ENCODE measurements at places on chromosomes 7 and 10.
A peak's percentile ranks its signal among the peaks of the same experiment; 100 is the strongest.

DNA sequence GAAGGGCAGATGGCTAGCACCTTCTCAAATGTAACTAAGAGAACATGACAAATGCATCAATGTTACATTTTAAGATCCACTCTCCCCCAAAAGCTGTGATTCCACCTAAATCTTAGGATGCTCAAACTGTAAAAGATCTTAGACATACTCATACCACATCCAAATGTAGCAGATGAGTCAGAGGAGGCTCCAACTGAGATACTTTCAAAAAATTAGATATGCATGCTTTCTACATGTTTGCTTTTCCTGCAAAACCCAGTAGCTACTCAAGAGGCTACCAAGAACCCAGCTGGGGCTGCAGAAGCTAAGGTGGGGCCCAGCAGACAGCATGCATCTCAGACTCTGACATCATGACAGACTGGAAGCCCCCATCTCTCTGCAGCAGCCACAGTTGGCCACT lies 31.4 kb upstream of the FRMD4A start:
- no peak for DNase-seq

GRCh38 chr7:3650844-3651243 lies 349.8 kb downstream of the SDK1 start:
- DNase-seq, result no peak

GRCh38 chr7:133230591-133231194 lies 22.2 kb upstream of the EXOC4 start:
- DNase-seq, result peak; percentile 62

- DNase-seq, result no peak
These were observed 63.1 kb downstream of the BMPR1A start for GRCh38 chr10:86819567-86819966.

GRCh38 chr7:122651451-122651850 lies 47.5 kb downstream of the RNF133 start:
- no peak for DNase-seq

DNA sequence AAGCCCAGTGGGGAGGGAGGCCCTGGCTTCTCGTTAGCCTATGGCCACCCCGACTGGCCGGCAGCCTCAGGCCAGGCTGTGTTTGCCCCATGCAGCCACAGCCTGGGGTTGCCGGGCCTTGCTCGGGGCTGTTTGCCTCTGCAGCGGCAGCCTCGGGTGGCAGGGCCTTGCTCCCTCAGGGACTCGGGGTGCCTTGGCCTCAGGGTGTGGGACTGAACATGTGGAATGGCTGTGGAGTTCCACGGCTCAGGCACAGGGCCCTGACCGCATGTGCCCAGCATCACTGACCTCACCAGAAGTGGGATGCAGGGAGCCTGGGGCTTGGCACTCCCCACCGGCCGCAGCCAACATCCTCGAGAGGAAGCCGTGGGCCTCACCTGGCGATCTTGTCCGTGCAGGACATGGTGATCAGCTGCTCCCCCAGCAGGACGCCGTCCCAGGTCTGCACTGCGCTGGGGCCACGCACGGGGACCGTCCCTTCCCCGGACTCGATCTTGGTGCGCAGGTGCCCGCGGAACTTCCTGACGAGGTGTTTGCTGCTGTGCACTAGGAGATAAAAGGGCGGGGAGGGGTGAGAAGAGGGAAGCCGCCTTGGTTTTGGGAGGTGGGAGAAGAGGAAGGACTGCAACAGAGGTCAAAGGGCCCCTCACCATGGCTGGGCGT lies 160.5 kb downstream of the WDR37 start:
- DNase-seq, result no peak

GRCh38 chr7:70268179-70268578 lies 669.9 kb downstream of the AUTS2 start:
- no peak for DNase-seq

DNA sequence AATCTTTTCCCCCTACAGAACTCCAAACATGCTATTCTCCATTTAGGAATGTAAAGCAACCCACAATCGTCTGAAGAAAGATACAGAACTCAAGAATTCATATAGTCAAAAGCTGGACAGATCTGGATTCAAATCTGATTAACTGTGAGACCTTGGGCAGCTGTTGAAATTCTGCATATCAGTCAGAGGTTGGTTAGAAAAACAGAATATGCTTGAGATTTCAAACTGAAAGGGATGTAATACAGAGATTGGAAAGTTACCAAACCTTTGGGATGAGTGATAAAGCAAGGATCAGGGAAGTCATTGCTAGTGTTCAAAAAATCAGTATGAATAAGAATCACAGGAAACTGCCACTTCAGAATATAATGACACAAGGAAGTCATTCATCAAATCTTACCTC lies 406.6 kb downstream of the HTR7 start:
- no peak for DNase-seq
